Choroid plexus epithelial cell (primary cell): ENCODE measurements at places on chromosomes 5 and 9.
A peak's percentile ranks its signal among the peaks of the same experiment; 100 is the strongest.

GRCh38 chr5:5271786-5272321 is 131.7 kb downstream of the ADAMTS16 start:
- DNase-seq, result peak; percentile 53

GRCh38 chr5:137461391-137462264 is 37.5 kb downstream of the SPOCK1 start:
- no peak for DNase-seq

- DNase-seq, result peak; percentile 66
These were observed 102.7 kb downstream of the ARHGEF28 start for GRCh38 chr5:73728493-73729273.

- no peak for DNase-seq
These were observed 86.9 kb downstream of the AOPEP start for GRCh38 chr9:94813379-94813778.
